SK-N-MC (cell line): ENCODE measurements at places on chromosomes 7 and 10.

DNA sequence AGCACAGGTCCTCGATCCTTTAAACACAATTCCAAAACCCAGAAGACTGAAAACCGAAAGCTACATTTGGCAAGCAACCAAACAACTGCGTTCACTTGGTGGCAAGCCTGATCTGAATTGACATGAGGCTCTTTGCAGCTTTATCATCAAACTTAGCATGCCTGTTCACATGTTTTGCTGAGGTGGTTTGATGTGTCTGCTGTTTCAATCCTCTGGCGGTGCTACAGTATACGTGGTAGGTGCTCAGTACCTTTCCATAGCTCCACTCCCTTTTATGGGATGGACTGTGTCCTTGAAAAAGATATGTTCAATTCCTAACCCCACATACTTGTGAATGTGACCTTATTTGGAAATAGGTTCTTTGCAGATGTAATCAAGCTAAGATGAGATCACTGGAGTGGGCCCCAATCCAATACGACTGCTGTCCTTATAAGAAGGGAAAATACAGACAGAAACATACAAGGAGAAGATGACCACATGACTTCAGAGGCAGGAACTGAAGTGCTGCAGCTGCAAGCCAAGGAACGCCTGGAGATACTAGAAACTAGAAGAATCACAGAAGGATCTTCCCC is 33.4 kb downstream of the CCDC6 start:
- DNase-seq = no peak

- DNase-seq = no peak
These were observed 101.1 kb upstream of the TCF7L2 start for GRCh38 chr10:112848868-112849430.

DNA sequence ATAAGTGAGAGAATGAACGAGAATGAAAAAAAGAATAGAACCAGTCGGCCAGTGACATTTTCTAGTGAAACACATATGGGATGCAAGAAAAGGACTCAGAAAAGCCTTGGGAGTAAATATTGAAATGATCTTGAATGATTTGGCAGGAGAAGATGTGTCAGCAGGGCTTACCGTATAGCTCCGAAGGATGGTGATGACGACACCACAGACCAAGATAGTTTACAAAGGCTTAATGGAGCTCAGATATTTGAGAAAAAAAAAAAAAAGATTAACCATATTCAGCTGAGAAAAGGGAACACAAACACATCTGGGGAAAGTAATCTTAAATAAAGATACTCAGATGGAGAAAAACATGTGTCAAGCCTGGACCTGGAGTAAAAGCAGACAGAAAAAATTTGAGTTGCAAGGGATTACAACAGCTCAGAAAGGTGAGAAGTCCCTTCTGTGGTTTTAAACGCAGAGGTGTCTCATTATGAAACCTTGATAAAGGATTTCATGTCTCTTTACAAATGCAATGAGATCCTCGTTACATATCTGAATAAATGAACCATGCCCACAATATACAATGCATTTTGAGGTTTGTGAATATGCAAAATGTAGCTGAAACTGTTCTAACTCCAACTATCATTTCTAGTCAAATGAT is 36.0 kb downstream of the DNAJB9 start:
- DNase-seq = no peak

GRCh38 chr7:1586126-1586826 is 16.4 kb upstream of the PSMG3 start:
- no peak for DNase-seq

DNA sequence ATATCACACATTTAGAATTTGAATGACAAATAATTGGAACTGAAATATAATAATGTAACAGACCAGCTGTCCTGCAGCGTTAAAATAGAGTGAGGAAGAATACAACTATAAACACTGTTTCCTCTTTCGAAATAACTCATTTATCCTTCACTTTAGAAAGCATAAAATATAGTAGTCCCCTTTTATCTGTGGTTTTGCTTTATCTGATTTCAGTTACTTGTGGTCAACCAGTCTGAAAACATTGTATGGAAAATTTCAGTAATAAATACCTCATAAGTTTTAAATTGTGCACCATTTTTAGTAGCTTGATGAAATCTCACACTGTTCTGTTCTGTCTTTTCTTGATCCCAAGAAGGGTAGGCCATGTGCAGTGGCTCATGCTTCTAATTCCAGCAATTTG is 31.7 kb downstream of the POLR1F start:
- no peak for DNase-seq

GRCh38 chr7:36686499-36686898 is 37.8 kb downstream of the AOAH start:
- DNase-seq = no peak

GRCh38 chr7:121042195-121042594 is 53.7 kb downstream of the CPED1 start:
- no peak for DNase-seq

GRCh38 chr7:90594751-90595317 is 1.3 kb upstream of the CDK14 start:
- DNase-seq = peak; percentile 100

DNA sequence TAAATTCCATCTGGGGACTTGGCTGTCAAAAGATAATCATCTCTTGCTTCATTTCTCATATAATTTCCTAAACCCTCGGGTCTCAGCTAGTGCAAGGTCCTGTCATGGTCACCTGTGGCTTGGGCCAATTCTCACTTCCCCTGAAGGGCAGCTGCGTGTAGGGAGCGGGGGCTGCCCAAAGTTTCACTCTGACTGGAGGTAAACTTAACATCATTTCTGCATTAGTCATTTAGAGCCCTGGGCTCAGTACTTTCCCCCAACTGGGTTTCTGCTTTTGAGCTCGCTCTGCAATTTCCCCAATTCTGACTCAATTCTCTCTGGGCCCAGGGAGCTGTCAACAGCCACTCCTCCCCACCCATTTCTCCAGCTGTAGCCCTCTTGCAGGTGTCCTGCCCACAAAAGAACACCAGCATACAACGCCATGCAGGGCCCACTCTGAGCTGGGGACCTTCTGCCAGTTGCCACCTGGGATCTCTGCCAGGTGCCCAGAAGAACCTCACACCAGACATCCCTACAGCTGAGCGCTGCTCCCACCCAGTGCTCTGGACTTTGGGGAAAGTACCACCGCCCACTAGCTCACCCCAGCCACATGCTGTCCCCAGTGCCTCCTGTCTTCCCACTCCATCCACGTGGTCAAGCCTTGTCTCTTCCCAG is 37.9 kb downstream of the VOPP1 start:
- DNase-seq = no peak

DNA sequence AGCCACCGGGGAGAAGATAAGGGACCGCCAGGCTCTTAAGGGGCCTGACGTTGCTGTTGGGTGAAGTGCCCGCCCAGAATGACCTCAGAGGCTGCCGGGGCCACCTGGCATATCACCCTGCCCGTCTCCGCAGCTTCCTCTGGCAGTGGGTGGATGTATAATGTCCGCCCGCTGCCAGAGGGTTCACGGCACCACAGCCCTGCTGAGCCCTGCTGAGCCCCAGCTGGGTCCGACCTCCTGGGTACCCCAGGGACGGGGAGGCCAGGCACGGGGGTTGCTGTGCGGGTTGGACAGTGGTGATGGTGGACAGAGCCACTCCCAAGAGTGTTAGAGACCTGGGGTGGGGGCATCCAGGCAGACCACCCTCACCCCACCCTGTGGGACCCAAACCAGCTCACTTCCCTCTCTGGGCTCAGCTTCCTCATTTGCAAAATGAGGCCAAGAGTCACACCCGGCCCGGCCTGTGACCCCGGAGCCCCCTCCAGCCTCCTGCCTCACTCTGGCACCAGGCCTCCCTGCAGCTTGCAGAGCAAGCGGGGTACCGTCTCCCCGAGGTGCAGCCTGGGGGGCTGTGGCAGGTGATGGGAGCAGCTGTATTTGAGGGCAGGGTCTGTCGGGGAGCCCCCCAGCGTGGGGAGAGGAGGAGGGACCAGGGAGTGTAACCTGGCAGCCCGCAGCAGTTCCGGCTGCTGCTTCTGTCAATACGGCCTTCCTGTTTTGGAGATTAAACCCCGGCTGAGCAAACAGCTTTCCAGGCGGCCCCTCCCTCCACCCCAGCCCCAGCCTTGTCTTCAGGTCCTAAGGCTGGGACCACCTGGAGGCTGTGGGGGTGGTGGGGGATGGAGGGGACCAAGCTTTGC is 8.4 kb upstream of the LFNG start:
- no peak for DNase-seq

- no peak for DNase-seq
These were observed 5.6 kb upstream of the CDH23 start for GRCh38 chr10:71390921-71391690.
